ENCODE measurements at places on chromosomes 12 and 14. TPM values are rescaled to one million over a fixed set of nuclear protein-coding genes. Genes with fewer than 3 reads are reported as not detected.
A peak's percentile ranks its signal among the peaks of the same experiment; 100 is the strongest.

GRCh38 chr12:76410371-76410770 is 62.2 kb upstream of the BBS10 start:
- no peak overlapping the region for H3K27ac ChIP-seq
- H3K27me3 ChIP-seq, result no peaks in the 10 kb centered on the region
- H3K36me3 ChIP-seq, result no peaks in the 10 kb centered on the region
- H3K4me3 ChIP-seq, result no peak overlapping the region

DNA sequence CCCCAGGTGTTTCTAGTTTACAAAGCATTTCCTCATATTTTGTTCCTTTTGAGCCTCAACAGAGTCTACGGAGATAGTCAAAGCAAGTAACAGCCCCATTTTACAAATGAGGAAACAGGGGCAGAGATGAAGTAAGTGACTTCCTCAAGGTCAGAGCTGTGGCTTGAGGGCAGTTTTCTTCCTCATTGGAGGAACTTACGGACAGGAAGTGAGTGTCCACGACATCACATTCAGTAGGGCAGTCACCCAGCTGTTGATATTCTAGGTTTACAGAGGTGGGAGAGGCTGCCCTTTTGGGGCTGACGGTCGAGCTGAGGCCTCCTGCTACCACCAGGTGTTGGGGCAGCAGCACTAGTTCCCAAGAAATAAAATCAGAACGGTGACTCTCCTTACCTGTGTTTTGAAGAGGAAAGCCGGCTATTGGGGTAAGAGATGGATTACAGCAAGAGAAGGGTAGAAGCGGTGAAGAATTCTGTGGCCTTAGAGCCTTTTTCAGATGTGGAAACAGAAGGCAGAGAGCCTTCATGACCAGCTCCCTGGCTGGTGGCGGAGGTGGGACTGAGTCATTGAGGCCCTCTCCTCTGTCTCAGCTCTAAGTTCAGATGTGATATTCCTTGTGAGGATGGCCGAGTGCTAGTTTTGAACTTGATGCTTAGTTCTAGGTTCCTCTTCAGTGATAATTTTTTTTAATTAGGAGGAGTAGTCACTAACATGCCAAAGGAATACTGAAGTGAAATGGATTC is 41.7 kb downstream of the SUSD6 start:
- no peak overlapping the region for H3K4me3 ChIP-seq
- no peaks in the 10 kb centered on the region for H3K36me3 ChIP-seq
- DNase-seq, result no peak
- peak overlapping the region; percentile 61 for H3K27ac ChIP-seq

- H3K36me3 ChIP-seq, result no peaks in the 10 kb centered on the region
- H3K4me1 ChIP-seq, result no peaks in the 10 kb centered on the region
- H3K27ac ChIP-seq, result no peak overlapping the region
- no peak overlapping the region for H3K4me3 ChIP-seq
Observed at GRCh38 chr12:54949073-54949711, 35.4 kb downstream of the TESPA1 start.

GRCh38 chr12:21988619-21989018 is 47.4 kb upstream of the ABCC9 start:
- H3K27ac ChIP-seq, result no peak overlapping the region
- no peaks in the 10 kb centered on the region for H3K27me3 ChIP-seq

Gene CCDC175
- total RNA-seq, result 1.0 TPM

All from lower lobe of right lung (tissue), 2 donors.